Activated naive CD4-positive, alpha-beta T cell (primary cell): ENCODE measurements at places on chromosomes 13 and 19.

GRCh38 chr19:48290771-48291488 is 21.0 kb downstream of the ZNF114 start:
- DNase-seq = peak; percentile 51

DNA sequence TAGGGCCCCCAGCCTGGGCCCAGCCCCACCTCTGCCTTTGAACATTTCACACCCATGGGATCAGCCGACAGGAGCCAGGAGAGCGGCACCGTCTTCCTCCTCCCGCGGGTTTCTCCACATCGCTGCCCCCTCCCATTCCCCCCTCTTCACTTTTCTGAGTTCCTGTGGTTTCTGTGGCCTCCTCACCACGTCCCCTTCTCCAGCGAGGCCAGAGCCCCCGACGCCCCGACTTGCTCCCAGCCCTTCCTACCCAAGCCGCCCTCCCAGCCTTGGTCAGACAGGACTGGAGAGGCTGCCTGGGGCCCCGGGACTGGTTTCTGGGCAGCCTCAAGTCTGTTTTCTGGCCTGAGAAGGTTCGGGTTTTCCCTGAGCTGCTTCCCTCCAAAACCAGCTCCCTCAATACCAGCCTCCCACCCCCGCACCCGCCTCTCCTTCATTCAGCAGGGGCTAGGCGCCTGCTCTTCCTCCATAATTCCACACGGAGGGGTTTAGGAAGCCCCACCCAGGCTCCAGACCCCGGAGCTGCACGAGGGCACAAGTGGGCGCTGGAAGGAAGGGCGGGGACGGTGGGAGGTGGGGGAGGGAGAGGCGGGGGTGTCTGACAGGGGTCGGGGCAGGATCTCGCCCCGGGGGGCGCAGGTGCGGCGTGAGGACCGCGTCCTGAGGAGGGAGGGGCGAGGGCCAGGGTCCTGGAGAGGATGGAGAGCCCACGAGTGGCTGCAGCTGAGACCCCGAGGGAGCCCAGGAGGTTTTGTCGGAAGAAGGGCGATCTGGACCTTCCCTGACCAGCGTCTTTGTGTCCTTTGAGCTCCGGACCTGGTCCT is 4.0 kb upstream of the SIGLEC10 start:
- no peak for DNase-seq

GRCh38 chr13:100658363-100658762 is 16.2 kb downstream of the TMTC4 start:
- no peak for DNase-seq

DNA sequence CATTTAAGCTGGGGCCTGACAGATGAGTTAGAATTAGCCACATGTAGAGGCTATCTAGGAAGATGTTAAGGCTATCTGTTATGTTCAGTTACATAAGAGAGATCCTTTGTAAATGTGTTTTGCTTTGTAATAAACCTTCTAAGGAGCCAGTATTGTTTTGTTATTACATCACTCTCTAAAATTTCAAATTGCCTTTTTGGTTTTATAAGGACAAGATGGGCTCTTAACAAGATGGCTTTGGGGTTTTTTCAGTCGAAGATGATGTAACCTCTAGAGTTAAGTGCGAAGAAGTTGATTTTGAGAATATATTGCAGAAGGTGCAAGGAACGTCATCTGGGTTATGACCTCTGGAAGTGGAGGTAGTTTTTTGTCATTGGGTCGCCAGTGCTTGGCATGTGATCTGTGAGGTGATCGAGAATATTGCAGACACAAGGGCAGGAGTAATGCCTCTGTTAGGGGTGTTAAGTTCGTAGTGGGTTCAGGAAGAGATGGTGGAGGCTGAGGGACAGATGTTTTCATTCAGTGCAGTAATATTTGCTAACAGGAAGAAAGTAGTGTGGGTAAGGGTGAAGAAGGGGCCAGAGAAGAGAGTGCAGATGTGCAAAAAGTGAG is 12.7 kb downstream of the LSM14A start:
- no peak for DNase-seq

DNA sequence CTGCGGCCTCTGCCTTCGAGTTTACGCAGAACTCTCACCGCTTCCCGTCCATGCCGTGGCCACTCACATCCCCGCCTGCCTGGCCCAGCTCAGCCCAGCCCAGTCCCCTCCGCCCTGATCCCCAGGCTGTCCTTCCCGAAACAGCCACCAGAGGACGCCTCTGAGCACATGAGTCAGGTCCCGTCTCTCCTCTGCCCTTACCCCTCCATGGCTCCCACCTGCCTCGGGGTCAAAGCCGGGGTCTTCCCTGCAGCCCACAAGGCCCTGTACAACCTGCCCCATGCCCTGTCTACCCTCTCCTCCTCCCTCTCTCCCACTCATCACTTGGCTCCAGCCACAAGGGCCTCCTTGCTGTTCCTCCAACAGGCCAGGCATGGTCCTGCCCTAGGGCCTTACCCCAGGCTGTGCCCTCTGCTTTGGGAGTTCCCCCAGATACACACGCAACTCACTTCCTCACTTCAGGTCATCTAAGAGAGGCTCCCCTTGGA is 8.1 kb upstream of the SEMA6B start:
- DNase-seq = peak; percentile 19

GRCh38 chr13:49625392-49626079 is 2.8 kb upstream of the ARL11 start:
- DNase-seq = no peak

DNA sequence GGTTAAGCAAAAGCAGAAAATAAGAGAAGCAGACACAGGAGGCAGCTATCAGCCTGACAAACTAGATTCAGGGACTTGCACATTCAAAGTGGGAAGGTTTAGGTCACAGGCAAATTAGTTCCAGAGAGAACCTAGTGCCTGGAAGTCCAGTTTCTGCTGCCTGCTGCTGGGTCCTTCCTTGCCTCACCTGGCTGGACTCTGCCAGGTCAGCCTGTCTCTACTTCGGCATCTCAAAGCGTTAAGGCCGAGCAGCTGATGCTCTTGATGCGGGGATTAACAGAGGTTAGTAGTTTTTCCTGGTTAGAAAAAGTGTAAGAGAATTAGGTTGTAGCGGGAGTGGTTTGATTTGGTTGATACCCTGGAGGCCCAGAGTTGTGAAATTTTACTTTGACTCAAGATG is 52.0 kb downstream of the KLF5 start:
- no peak for DNase-seq

- no peak for DNase-seq
These were observed 405.7 kb upstream of the SLC10A2 start for GRCh38 chr13:103471896-103472295.

DNA sequence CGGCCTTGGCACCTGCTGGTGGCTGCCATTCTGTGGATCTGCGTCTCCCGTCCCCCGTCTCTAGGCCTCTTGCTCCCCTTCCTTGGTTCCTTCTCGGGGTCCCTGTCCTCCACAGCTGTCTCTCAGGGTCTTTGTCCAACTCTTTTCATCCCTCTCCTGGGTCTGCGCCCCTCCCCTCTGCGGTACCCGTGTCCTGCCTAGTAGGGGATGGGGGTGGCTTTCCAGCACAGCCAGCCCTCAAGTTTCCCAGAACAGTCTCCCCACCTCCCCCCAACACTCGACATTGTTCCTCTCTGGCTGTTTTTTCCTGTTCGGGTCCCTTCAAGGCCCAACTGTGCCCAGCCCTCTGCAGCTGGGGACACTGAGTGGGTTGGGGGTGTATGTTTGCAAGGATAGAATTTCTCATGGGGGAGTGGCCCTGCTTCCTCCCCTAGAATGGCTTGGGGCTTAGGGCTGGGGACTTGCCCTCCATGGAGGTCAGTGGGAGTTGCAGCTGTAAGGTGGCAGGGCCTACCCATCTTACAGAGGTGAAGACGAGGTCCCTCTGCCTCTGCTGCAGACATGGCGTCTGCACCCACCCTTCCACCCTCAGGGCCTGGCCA is 762 bp upstream of the ADM5 start:
- DNase-seq = no peak

DNA sequence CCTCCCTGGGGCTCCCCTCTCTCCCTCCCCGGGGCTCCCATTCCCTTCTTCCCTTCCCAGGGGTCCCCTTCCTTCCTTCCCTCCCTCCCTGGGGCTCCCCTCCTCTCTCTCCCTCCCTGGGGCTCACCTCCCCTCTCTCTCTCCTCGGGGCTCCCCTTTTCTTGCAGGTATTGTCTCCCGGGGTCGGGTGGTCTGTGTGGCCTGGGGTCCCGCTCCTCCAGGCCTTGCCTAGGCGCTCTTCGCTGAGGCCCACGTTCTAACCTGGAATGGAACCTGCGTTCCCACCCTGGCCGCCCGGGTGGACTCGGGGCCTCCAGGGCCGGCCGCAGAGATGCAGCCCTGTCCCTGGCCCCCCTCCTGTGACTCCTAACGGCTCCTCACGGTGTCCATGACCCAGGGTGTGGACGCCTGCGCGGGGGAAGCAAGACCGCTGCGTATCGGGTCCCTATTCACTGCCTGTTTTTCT is 940 bp upstream of the DCUN1D2 start:
- DNase-seq = no peak

DNA sequence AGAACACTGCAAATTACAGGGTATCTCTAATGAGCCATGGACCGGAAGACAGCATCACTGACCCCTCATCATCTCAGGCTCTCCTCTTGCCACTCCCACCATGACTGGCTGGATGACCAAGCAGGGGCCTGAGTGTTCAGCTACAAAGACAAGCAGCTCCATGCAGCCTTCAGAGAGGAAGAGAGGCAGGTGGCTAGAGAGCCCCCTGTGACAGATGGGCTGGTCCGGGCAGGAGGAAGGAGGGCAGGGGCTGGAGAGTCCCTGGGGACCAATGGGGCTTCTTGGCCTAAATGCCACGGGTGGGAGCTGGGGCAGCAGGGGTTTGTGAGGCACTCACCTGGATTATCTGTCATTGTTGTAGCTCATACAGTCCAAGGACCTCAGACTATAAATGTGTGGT is 12.8 kb upstream of the RASA3 start:
- no peak for DNase-seq

DNA sequence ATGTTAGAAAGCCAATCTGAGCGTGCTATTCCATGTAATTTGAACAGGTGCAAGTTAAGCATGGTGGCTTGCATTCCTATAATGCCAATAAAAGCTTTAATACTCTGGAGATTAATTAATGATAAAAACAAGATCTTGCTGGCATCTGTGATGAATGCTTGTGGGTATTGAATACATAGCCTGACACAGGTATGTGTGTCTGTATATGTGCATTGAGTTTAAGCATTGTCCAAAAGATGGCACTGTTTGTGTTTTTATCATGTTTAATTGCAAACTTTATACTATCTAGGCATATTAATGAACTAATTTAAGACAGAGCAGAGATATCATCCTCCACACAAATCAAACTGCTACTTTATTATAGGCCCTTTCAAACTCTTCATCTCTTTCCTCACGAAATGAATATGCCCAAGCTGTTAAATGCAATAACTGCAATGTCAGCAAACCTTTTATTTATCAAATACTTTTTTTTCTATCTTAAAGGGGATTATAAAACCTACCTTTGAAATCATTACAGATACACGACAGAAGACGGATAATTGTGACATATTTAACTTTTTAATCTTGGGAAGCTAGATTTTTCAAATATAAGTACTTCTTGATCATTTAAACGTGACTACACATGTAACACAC is 86.5 kb downstream of the TNFSF11 start:
- DNase-seq = no peak

DNA sequence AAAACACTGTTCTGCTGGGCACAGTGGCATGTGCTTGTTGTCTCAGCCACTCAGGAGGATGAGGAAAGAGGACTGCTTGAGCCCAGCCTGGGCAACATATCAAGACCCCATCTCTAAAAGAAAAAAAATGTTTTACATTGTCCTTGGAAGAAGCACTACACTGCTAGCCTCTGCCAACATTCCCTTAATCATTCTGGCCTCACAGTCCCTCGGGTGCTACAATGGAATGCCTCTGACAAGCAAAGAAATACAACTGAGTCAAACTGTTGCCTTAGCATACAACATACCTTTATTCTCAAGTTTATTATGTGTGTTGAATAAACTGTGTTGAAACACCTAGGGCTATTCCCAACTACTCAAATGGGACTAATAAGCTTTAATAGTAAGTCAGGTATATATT is 56.1 kb downstream of the PSPC1 start:
- no peak for DNase-seq

DNA sequence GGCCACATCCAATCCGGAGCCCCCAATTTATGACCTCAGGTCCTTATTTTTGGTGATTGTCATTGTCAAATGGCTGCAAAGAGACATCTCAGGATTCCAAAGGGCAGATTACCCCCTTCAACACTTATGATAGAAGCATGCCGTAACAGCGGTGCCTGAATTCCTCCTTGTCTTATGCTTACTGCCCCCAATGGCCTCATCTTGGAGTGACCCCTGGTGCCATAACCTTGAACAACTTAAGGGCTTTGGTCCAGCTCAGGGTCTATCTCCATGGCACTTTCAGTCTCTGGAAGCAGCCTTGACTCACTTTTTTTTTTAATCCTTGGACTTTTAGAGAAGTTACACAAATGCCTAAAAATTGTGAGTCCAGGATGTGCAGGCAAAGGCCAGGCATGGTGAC is 171.6 kb upstream of the ZNF507 start:
- no peak for DNase-seq

- no peak for DNase-seq
These were observed 675 bp downstream of the PPP1R14A start for GRCh38 chr19:38255383-38256014.

DNA sequence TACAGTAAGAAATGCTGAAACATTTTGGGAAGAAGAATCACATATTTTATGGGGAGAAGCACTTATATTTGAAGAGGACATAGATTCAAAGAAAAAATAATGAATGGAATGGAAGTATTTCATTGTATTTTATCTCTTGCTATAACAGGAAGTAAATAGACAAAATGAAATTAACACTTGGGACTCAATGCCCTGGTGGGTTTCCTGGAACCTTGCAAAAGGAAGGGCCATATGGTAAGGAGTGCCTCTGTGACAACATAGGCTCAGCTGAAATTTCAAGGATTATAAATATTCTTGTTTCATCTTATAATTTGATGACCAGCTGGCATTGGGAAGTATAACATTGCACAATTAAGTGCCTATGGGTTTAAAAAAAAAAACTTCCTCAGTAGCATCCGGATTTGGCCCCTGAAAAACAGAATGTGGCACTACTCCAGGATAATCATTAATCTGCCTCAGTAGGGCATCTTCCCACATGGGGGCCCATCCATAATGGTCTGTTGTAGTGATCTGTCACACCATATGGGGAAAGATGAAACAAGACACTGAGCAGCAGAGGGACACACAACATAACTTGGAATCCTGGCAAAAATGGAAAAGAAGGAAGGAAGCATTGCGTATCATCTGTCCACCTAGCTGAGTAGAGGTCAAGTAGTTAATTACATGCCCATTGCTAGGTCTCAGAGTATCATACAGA is 321.6 kb downstream of the NDFIP2 start:
- no peak for DNase-seq
